ENCODE measurements at places on chromosomes 2 and 18.
A peak's percentile ranks its signal among the peaks of the same experiment; 100 is the strongest.

DNA sequence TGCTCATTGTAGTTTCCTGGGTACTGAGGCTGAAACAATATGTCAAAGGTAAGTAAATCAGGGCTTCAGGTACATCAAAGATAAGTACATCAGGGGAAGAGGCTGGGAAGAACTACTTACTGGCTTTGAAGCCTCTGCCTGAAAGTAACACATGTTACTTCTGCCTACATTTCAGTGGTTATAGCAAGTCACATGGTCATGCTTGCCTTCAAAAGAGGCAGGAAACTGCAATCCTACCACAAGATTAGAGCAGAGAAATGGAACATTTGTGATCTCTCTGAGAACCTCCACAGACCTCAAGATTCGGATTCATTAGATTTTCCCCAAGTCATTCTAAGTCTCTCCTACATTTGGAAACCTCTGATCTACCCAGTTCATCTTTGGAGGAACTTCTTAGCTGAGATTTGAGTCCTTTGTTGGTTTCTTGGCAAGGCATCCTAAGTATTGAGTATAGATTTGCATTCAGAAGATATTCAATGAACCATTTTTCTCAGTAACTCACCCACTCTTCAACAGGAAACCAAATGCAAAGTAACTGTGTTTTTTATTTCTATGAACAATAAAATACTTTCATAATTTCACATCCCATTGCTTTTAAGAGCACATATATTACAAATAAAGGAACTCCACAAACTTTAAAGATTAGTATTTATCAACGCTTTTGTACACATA, 48.5 kb upstream of the CCDC195 start:
- no peak for DNase-seq

- no peak for DNase-seq
Observed at GRCh38 chr18:66687635-66688034, 83.7 kb upstream of the CDH19 start.

GRCh38 chr2:111066062-111066593, 54.6 kb upstream of the BCL2L11 start:
- DNase-seq: no peak

DNA sequence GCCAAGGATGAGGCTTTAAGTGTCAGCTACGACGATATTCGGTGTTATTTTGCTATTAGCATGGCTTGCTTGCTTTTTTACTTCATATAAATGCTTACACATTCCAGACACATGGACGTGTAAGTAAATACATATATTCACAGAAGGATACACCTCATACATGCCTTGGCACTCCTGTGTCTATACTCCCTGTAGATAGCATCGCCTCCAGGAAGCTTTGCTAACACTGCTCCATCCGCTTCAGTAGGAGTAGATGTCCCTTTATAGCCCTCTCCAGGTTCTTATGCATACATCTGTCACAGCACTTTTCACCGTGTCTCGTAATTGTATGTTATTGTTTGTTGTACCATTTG, 27.5 kb upstream of the KCTD1 start:
- DNase-seq: no peak

- DNase-seq: no peak
Observed at GRCh38 chr2:103165836-103166235, 404.0 kb downstream of the TMEM182 start.

DNA sequence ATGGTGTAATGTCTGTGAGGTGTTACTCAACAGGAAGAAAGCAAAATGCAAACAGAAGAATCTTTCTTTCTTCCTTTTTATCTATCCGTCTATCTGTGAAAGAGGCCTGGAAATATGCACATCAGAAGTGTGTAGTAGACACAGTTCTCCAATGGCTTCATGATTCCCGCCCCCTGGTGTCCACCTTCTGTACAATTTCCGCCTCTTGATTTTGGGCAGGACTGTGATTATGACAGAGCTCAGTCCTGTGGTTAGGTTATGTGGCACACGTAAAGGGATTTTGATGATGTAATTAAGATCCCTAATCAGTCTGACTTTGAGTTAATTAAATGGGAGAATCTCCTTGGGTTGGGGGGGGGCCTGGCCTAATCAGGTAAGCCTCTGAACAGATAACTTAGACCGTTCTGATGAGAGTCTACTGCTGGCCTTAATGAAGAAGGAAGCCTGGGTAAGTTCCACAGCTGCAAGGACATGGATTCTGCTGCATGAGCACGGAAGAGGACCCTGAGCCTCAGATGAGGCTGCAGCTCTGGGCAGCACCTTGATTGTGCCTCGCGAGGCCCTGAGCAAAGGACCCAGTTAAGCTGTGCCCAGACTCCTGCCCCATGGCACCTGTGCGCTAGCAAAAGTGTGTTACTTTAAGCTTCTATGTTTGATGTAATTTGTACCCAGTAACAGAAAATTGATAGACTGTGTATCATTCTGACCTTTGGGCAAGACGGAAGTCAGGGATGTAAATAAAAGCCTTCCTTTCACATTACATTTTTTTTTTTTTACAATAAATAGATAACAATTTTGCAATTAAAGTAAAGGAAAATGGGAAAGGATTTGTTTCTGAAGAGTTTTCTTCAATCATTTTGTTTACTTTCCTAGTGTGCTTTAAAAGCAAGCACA, 11.3 kb upstream of the KCNF1 start:
- DNase-seq: no peak

DNA sequence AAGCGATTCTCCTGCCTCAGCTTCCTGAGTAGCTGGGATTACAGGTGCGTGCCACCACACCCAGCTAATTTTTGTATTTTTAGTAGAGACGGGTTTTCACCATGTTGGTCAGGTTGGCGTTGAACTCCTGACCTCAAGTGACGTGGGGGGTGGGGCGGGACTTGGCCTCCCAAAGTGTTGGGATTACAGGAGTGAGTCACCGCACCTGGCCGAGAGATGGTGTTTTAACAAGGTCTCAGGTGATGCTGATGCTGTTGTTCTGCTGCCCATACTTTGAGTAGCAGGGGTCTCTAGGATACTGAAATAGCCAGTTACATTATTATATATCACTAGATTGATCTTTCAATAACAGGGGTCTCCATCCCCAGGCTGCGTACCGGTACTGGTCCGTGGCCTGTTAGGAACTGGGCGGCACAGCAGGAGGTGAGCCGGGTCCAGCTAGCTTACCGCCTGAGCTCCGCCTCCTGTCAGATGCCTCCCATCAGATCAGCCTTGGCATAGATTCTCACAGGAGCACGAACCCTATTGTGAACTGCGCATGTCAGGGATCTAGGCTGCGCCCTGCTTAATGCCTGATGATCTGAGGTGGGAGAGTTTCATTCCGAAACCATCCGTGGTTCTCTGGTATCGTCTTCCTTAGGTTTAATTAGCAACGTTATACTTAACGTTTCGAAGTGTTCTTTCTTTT, 48.3 kb upstream of the SLC38A11 start:
- no peak for DNase-seq

- peak; percentile 15 for DNase-seq
Observed at GRCh38 chr2:3423492-3424170, 44.1 kb downstream of the TRAPPC12 start.

GRCh38 chr2:18752022-18752493, 162.7 kb upstream of the NT5C1B start:
- DNase-seq: peak; percentile 30

- no peak for DNase-seq
Observed at GRCh38 chr2:186575856-186576255, 14.0 kb upstream of the ITGAV start.

DNA sequence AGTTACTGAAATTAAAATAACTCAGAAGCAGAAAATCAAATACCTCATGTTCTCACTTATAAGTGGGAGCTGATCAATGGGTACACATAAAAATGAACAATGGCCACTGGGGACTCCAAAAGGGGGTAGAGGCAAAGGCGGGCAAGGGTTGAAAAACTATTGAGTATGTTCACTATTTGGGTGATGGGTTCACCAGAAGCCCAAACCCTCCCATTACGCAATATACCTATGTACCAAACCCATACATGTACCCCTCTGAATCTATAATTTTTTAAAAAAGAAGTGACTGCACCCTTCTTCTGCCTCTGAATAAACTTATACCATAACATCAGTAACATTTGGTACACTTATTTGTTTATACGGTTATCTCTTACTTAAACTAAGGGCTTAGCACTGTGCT, 119.4 kb downstream of the ZRANB3 start:
- DNase-seq: no peak

GRCh38 chr2:6202756-6203155, 510.6 kb downstream of the SOX11 start:
- DNase-seq: no peak

GRCh38 chr2:96969321-96969720, 17.1 kb downstream of the FAM178B start:
- DNase-seq: no peak

DNA sequence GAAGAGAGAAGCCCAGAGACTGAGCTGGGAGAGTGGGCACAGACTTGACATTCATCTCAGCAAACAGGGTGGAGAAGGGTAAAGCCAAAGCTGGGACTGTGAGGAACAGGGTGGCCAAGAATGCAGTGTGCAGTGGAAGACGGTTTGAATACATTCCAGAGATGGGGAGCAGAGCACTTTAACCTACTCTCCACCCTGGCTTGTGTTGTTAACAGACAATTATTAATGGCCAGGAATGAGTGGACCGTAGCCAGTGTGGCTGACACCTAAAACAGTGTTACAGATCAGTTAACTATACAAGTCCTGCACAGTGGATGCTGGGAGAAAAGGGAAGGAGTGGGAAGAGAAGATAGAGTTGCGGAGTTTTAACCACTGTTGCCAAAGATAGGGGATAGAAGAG, 7.4 kb upstream of the NAB1 start:
- peak; percentile 6 for DNase-seq

GRCh38 chr18:32086881-32087280, 4.8 kb upstream of the RNF138 start:
- no peak for DNase-seq

GRCh38 chr2:184004289-184004947, 593.9 kb upstream of the ZNF804A start:
- DNase-seq: peak; percentile 14

DNA sequence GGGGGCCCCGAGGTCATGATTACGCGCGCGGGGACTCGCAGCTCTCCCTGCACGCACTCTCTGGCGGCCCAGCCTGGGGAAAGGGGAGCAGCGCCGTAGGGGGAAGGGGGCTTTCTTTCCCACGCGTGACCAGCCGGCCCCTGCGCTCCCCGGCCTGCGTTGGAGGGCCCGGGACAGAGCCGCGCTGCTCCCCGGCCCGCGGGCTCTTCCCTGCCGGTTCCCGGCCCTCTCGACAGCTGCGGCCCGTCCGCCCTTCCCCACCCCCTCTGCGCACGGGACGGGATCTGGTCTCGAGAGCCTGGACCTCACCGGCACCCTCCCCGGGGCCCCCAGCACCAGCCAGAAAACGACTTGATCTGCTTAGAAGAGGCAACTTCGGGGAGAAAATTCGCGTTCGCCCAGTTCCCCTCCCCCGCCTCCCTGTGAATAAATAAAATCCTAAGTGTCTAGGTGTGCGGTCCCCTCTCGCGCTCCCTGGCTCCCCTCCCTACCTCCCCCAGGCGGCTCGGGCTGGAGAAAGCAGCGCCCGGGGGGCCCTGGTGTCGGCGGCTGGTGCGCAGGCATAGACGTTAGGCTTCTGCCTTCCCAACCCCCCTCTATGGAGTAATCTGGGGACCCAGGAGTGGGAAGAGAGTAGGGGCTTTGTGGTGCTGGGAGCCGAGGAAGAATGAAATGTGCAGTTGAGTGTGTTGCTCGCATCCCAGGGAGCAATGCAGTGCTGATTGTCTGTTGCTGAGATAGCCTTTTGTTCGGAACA, 803 bp upstream of the FIGN start:
- DNase-seq: no peak

DNA sequence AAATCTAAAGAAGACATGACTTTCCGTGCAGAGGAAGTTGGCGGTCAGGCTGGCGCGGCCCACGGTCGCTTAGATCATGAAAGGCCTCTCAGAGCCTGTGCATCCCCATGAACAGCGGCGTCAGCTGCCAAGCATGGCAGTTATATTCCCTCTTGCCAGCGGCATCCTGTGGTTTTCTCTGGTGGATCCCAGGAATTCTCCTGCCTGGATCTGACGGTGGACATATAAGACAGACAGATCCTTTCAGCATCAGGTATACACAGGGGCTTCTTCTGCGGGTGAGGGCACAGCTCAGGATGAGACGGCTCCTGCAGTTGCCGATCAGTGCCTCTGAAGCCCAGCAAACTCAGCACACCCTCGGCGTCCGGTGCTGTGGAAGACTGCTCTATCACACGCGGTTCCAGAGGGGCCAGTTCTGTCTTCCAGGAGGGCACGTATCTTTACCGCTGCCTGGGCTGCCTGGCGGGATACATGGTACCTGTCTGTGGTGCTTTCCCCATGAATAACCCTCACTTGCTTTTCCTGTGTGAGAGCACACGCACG, 157.8 kb downstream of the LDLRAD4 start:
- DNase-seq: no peak

DNA sequence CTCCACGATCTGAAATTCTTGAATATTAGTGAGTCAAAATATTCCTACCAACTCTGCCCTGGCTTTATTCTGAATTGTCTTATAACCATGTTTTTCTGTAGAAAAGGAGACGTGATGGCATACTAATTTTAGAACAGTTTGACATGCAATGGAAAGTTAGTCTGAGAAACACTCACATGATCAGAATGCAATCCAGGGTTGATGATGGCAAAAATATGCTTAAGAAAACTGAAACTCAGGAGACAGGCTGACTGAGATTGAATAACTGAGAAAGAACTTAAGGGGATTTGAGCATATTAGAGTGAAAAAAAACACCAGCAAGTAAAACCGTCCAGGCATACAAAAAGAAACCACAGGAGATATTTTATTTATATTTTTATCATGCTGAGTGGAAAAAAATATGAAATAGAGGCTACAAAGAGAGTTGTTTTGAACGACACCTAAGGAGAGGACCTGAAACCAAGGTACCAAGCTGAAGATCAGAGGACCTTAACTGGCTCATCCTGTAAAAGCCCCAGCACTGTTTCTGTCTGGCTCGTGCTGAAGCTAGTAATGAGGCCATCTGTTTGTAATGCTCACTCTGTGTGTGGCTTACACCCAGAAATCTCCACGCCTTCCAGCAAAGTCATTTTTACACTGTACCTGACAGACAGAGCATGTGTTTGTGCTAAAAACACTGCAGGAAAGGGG, 437.2 kb upstream of the PKDCC start:
- DNase-seq: peak; percentile 83

DNA sequence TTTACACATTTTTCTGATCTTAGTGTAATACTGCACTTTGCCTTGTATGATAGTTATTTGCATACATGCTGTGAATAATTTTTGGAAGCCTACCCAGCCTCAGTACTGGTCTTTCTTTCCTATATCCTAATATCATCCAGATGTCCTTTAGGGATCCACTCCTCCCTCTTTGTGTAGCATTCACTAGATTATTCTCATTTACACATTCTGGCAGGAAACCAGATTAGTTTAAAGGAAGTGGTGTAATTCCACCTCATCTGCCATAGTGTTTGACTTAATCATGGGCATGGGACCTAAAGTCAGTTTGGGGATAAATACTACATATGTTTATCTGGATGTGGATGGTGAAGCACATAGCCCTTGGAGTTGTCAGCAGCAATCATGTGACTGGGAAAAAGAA, 444.9 kb upstream of the MAP2 start:
- DNase-seq: no peak

- DNase-seq: no peak
Observed at GRCh38 chr2:208046686-208047085, 21.4 kb upstream of the PLEKHM3 start.

DNA sequence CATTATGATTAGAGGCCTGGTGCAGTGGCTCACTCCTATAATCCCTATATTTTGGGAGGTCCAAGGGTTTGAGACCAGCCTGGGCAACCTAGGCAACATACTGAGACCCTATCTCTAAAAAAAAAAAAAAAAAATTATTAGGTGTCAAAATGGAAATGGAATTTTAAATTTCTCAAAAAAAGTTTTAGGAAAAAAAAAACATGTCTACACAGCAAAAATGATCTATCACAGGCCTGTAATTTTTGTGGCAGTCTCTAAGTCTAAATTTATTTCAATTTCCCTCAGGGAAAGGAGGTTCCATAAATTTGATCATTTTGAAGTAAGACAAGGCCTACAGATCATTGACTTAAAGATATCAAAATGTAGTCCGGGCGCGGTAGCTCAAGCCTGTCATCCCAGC, 16.3 kb downstream of the MRPL44 start:
- no peak for DNase-seq

Data from umbilical cord (tissue), 2 donors.